ENCODE measurements at places on chromosomes 5 and 9. TPM values are rescaled to one million over a fixed set of nuclear protein-coding genes. Genes with fewer than 3 reads are reported as not detected.

GRCh38 chr5:98750693-98751092, 22.8 kb upstream of the RGMB start:
- peaks cover 8% of the 10 kb centered on the region for H3K27me3 ChIP-seq
- H3K4me3 ChIP-seq, result no peak overlapping the region
- DNase-seq, result no peak
- no peak overlapping the region for H3K27ac ChIP-seq

- peak; percentile 72 for DNase-seq
- peaks cover 32% of the 10 kb centered on the region for H3K4me1 ChIP-seq
- H3K27ac ChIP-seq, result peak overlapping the region; percentile 87
- no peaks in the 10 kb centered on the region for H3K27me3 ChIP-seq
Observed at GRCh38 chr5:173884402-173885053, 3.6 kb upstream of the CPEB4 start.

DNA sequence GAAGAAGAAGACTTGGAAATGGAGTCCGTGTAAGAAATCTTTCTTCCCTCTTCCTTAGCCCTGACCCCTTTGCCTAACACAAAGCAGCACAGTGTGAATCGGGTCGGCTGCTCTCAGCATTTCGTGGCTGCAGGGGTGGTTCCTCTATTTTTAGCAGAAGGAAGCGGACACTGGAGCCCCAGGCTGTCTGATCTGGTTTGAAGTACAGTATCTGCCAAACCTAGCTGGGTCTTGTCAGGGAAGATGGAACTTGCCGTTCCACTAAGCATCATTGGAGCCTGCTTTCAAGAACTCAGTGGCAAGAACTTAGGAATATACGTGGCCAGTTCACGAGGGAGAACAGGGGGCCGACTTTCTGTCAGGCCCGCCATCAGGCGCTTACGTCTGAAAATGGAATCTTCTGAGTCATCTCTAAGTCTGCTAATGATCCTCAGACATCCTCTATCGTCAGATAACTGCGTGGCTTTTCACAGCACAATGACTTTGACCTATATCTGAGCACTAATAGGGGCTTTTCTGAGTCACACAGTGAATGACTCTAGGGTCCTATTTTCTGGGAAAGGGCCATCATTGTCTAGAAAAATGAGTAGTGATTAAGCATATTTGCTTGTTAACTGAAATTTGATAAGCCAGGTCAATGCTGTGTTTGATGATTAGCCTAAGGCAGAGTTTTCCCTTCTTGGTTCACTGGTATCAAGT, 43.3 kb upstream of the NCS1 start:
- peaks cover 26% of the 10 kb centered on the region for H3K36me3 ChIP-seq
- H3K27me3 ChIP-seq, result no peaks in the 10 kb centered on the region
- peak overlapping the region; percentile 93 for H3K27ac ChIP-seq
- H3K4me1 ChIP-seq, result peaks cover 44% of the 10 kb centered on the region

GRCh38 chr5:133483406-133484090, 128.8 kb downstream of the FSTL4 start:
- no peak overlapping the region for H3K4me3 ChIP-seq
- no peaks in the 10 kb centered on the region for H3K4me1 ChIP-seq
- peaks cover 12% of the 10 kb centered on the region for H3K27me3 ChIP-seq

DNA sequence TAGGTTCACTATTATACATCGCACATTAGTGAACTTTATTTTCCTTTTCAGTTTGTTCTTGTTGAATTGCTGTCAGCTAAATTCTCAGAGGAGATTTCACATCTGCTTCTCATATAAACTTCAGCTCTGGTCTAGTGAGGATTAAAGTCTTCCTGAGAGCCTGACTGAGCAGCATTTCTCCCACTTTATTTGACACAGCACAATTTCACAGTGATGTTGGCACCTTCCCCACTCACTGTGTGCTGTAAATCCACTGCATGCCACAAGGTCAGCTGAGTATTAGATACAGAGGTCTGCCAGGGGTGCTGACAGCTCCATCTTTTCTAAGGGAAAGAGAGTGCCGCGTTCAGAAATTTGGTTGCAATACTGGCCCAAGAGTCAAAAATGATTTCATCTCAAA, 567.4 kb downstream of the PRR16 start:
- H3K36me3 ChIP-seq, result no peaks in the 10 kb centered on the region
- no peak overlapping the region for H3K27ac ChIP-seq
- H3K27me3 ChIP-seq, result no peaks in the 10 kb centered on the region
- no peaks in the 10 kb centered on the region for H3K4me1 ChIP-seq

ANKRD18A gene
- total RNA-seq, result 2.9 TPM

DNA sequence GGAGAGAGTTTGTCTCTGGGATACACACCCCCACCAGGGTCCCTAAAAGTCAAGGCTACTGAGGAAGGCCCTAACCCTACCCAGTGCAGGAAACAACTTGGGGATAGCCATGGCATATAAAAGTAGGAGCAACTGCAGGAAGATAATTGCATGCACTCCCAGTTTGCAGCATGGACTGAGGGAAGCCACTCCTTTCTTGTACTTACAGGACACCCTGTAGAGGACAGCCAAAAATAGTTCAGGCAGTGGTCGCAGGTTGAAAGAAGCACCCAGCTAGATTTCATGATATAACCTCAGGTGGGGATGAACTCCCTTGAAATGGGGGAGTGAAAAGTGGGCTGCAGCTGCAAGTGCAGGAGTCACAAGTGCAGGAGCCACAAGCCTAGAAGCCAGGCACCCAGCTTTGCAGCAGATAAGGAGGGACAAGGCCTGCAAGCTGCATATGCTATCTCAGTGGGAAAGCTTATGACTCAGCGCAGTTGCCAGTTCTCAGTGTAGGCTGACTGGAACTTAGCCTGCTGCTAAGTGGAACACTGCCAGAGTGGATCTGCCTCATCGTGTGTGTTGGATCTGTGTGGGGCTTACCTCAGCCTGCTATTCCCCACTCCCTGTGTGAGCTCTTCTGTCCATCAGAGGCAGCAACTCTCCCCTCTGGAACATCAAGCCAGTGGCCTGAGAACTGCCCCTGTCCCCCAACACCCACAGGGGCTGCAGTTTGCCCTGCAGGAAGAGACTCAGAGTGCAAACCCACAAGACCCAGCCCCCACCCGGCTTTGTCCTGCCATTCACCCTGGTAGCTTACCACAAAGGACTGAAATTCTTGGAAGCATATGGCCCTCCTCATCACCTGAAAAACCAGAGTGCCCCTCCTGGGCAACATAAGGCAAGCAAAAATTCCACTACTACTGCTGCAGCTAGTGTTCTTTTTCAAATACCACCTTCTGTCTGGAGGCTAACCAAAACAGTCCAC, 42.7 kb downstream of the CYLC2 start:
- DNase-seq, result no peak
- H3K4me3 ChIP-seq, result no peak overlapping the region
- no peak overlapping the region for H3K27ac ChIP-seq
- no peaks in the 10 kb centered on the region for H3K27me3 ChIP-seq
- H3K4me1 ChIP-seq, result no peaks in the 10 kb centered on the region
- no peaks in the 10 kb centered on the region for H3K36me3 ChIP-seq

DNA sequence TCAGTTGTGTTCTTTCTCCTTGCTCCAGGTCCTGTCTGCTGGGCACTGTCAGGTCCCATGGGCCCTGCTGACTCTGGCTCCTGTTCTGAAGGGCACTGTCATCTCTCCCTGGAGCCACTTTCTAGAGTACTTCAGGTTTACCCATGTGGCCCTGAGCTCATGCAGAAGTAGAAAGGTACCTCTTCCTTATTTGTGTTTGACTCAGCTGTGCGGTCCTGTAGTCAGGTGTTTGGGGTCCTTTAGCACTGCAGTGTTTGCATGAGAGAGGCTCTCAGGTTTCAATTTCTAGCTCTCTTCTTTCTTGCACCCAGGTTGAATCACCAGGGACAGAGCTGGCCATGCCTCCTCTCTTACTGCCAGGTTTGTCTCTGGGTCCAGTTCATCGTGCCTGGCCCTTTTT, 71.5 kb downstream of the HSPA4 start:
- no peak overlapping the region for H3K27ac ChIP-seq
- no peaks in the 10 kb centered on the region for H3K4me1 ChIP-seq
- H3K4me3 ChIP-seq, result no peak overlapping the region
- peaks cover 3% of the 10 kb centered on the region for H3K27me3 ChIP-seq
- no peaks in the 10 kb centered on the region for H3K36me3 ChIP-seq

- no peaks in the 10 kb centered on the region for H3K27me3 ChIP-seq
- H3K36me3 ChIP-seq, result no peaks in the 10 kb centered on the region
- no peaks in the 10 kb centered on the region for H3K4me1 ChIP-seq
Observed at GRCh38 chr9:9752722-9753121, 860.1 kb downstream of the PTPRD start.

CYLC2 gene
- total RNA-seq, result not detected

- DNase-seq, result no peak
- no peak overlapping the region for H3K27ac ChIP-seq
- H3K27me3 ChIP-seq, result no peaks in the 10 kb centered on the region
- no peaks in the 10 kb centered on the region for H3K4me1 ChIP-seq
- no peaks in the 10 kb centered on the region for H3K36me3 ChIP-seq
Observed at GRCh38 chr9:134683714-134684374, 42.2 kb downstream of the COL5A1 start.

DNA sequence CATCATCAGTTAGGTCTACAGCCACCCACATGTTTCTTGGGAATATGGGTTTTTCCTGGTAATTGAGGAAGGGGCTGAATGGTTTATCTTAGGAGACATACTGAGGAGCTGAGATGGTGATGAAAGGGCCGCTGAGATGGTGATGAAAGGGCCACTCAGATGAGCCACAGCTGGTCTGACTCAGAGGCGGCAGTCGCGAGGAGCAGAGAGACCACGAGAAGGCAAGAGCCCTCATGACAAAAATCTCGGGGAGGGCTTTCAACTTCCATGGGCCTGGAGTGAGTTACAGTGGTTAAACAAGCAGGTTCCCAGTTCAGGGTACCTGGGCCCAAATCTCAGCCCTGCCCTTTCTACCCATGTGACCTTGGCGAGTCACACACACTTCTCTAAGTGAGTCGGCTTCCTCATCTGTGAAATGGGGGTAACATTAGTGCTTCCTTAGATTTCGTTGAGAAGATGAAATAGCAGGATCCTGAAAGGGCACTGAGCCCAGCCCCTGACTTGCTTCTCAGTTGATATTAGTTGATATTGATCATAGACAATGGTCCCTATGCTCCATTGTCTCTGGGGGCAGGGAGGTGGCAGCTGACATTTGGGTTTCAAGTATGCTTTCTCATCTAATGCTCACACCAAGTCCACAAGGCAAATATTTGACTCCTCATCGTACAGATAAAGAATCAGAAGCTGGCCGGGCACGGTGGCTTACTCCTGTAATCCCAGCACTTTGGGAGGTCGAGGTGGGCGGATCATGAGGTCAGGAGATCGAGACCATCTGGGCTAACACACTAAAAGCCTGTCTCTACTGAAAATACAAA, 169.5 kb downstream of the RGS3 start:
- no peak overlapping the region for H3K4me3 ChIP-seq
- H3K36me3 ChIP-seq, result no peaks in the 10 kb centered on the region
- no peak overlapping the region for H3K27ac ChIP-seq
- H3K27me3 ChIP-seq, result peaks cover 8% of the 10 kb centered on the region

- no peaks in the 10 kb centered on the region for H3K27me3 ChIP-seq
- peaks cover 46% of the 10 kb centered on the region for H3K36me3 ChIP-seq
Observed at GRCh38 chr9:124897570-124898460, 35.9 kb downstream of the ARPC5L start.

OR1Q1 gene
- total RNA-seq, result not detected

SLC45A2 gene
- total RNA-seq, result not detected

PPP6C gene
- 48.8 TPM for total RNA-seq

DNA sequence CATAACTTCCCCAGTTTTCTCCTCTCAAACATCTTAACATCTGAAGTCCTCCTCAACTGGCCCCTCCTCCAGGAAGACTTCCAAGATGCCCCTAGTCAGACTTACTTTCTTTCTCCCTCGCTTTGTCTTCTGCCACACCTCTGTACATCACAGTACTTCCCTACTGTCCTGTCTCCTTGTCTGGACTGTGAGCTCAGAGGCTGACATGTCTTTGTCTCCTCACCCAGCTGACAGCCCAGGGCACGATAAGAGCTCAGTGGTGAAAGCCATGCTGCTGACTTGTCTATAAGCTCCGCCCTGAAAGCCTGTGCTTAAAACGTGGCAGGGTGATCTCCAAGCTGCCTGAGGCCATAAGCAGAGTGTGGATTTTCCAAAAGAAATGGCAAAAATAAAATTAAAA, 33.0 kb upstream of the SLC25A51 start:
- no peak overlapping the region for H3K4me3 ChIP-seq
- H3K36me3 ChIP-seq, result no peaks in the 10 kb centered on the region
- no peak for DNase-seq
- no peak overlapping the region for H3K27ac ChIP-seq
- H3K27me3 ChIP-seq, result no peaks in the 10 kb centered on the region
- H3K4me1 ChIP-seq, result no peaks in the 10 kb centered on the region

TTC16 gene
- 5.3 TPM for total RNA-seq

PCDHGB1 gene
- total RNA-seq, result not detected

- no peak overlapping the region for H3K27ac ChIP-seq
- H3K4me3 ChIP-seq, result no peak overlapping the region
- H3K36me3 ChIP-seq, result no peaks in the 10 kb centered on the region
- peaks cover 2% of the 10 kb centered on the region for H3K27me3 ChIP-seq
Observed at GRCh38 chr5:133319905-133320520, 268.2 kb downstream of the HSPA4 start.

GRCh38 chr5:14507156-14507941, 74.2 kb upstream of the OTULINL start:
- H3K36me3 ChIP-seq, result no peaks in the 10 kb centered on the region
- no peaks in the 10 kb centered on the region for H3K27me3 ChIP-seq
- no peak overlapping the region for H3K27ac ChIP-seq
- no peak for DNase-seq
- no peak overlapping the region for H3K4me3 ChIP-seq

- no peaks in the 10 kb centered on the region for H3K27me3 ChIP-seq
- H3K4me3 ChIP-seq, result no peak overlapping the region
- H3K4me1 ChIP-seq, result peaks cover 21% of the 10 kb centered on the region
- no peak for DNase-seq
- H3K27ac ChIP-seq, result no peak overlapping the region
Observed at GRCh38 chr5:40627706-40628105, 52.0 kb upstream of the PTGER4 start.

EPB41L4A gene
- 1.0 TPM for total RNA-seq

SPATA6L gene
- 1.0 TPM for total RNA-seq

RNF20 gene
- 49.0 TPM for total RNA-seq

GRCh38 chr9:71144495-71144894, 23.1 kb upstream of the TRPM3 start:
- H3K36me3 ChIP-seq, result no peaks in the 10 kb centered on the region
- no peak overlapping the region for H3K4me3 ChIP-seq
- H3K4me1 ChIP-seq, result no peaks in the 10 kb centered on the region
- H3K27ac ChIP-seq, result no peak overlapping the region
- H3K27me3 ChIP-seq, result no peaks in the 10 kb centered on the region

- no peak overlapping the region for H3K27ac ChIP-seq
- no peak overlapping the region for H3K4me3 ChIP-seq
- H3K27me3 ChIP-seq, result no peaks in the 10 kb centered on the region
- DNase-seq, result no peak
- H3K36me3 ChIP-seq, result peaks cover 3% of the 10 kb centered on the region
- H3K4me1 ChIP-seq, result no peaks in the 10 kb centered on the region
Observed at GRCh38 chr5:14513266-14513665, 68.3 kb upstream of the OTULINL start.

DNA sequence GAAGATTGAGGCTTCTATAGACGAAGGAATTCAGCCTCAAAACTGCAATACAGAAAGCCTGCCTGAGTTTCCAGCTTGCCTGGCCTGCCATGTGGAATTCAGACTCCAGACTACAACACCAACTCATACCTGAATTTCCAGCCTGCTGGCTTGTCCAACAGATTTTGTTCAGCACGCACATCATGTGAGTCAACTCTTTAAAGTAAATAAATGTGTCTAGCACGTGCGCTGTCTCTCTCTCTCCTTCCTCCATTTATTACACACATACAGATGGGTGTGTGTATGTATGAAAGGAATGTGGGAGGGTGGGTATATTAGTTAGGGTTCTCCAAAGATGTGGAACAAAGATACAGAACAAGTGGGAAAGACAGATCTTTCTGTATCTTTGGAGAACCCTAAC, 82.4 kb upstream of the TAS2R1 start:
- DNase-seq, result no peak

GRCh38 chr9:34675048-34675714, 12.7 kb upstream of the CCL27 start:
- peaks cover 2% of the 10 kb centered on the region for H3K27me3 ChIP-seq
- no peak overlapping the region for H3K27ac ChIP-seq
- peak; percentile 62 for DNase-seq
- H3K36me3 ChIP-seq, result peaks cover 2% of the 10 kb centered on the region
- peaks cover 4% of the 10 kb centered on the region for H3K4me1 ChIP-seq
